Right lung (tissue), 10 donors: ENCODE measurements at places on chromosomes 7 and 10. TPM values are rescaled to one million over a fixed set of nuclear protein-coding genes. Genes with fewer than 3 reads are reported as not detected.
A peak's percentile ranks its signal among the peaks of the same experiment; 100 is the strongest.

NACAD gene
- 10.3 TPM for polyA plus RNA-seq

LIPA gene
- polyA plus RNA-seq, result 62.6 TPM

ATRNL1 gene
- 4.4 TPM for polyA plus RNA-seq

RNF133 gene
- 0.54 TPM for polyA plus RNA-seq

CSTF2T gene
- polyA plus RNA-seq, result 31.7 TPM

OR2A42 gene
- polyA plus RNA-seq, result 5.2 TPM

ALDH18A1 gene
- 63.3 TPM for polyA plus RNA-seq

EEPD1 gene
- polyA plus RNA-seq, result 13.8 TPM

DNA sequence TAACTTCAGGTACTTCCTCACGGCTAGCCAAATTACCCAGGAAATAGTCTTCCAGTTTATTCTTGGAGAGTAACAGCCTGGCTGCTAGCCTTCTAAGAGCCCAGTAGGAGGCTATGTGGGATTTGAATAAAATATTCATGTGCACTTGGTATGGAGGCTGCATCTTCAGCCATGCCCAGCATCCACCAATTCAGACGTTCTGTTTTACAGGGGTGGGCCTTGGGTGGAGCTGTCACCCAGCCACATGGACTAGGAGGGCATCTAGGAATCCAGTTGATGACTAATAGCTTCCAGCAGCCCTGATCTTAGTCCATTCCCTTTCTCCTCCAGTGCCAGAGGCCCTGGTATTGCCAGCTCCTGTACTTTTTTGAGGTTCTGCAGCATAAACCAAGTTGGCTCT, 66.3 kb upstream of the ZRANB1 start:
- no peak for DNase-seq

DNA sequence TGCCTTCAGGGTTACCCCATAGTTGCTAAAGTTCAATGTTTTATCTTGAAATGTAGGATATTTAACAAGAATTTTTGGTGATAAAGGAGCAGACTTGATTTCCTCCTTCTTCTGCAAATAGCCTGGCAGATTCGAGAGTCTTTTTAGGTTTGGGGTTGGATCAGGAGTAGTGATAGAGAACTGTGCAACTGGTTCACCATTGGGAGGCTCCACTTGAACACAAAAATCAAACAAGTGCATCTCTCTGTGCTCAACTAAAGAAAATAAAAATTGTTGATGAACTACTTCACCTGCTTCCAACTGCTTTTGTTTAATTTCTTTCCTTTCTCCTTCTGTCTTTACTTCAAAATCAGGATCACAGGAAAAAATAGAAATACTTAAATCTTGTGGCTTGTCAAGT, 58.5 kb downstream of the MACC1 start:
- DNase-seq, result no peak

GRCh38 chr10:49187950-49188761, at the start of gene TMEM273:
Gene TMEM273 (minus strand): TSS chr10:49188391. CDS start chr10:49188336, 55 bp downstream.
- DNase-seq, result no peak

- no peak for DNase-seq
These were observed 83.7 kb upstream of the DUSP5 start for GRCh38 chr10:110413903-110414547.

DNA sequence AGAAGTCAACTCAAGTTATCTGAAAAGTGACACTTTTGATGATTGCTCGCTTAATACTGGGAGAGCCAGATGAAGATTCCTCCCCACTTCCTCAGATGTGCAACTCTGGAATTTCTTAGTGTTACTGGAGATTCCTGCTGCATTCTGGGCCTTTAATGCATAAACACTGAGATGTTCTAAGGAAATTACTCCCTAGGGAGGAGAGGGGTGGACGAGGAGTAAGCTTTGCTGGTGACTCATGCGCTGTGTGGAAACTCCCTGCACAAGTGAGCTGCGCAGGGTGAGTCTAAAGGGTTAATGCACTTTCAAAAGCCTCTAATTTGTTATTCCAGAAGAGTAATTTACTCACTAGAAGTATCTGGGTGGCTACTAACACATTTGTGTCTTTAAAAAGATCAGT, 46.3 kb downstream of the EGFR start:
- no peak for DNase-seq

DNA sequence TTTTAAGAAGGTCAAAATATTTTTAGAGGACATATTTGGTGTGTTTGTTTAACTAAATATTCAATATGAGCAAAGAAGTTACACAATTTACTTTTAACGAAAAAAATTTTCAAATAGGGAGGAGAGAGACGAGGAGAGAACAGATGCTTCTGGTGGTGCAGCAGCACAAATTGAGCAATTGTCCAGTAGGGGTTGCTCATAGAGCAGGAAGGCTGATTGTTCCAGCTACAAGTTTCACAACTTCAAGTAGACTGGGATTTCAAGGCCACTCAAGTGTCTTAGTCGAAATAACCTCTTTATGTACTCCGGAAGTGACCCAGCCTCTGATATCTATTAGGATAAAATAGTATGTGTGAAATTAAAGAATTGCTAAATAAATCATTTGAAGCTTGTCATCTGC, 197.9 kb downstream of the HDAC9 start:
- peak; percentile 19 for DNase-seq

GRCh38 chr10:72793752-72794151, 99.8 kb upstream of the OIT3 start:
- DNase-seq, result no peak

- DNase-seq, result no peak
These were observed 5.3 kb upstream of the MYOZ1 start for GRCh38 chr10:73646598-73647041.

GRCh38 chr10:78250313-78251015, 216.8 kb downstream of the RPS24 start:
- no peak for DNase-seq

DNA sequence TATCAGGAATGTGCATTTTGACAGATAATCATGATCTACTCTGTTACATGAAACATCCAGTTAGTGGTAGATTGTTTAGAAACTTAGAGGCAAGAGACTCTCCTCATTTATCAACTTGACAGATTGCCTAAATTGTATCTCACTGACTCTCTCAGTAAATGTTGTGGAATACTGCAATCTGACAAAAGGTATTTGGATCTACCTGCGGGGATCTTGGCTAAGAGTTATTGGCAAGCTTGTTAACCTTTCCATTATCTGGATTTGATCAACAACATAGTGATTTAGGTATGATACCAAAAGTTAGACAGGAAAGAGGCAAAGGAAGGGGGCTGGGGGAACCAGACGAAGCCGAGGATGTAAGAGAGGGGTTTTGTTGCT, 2.0 kb downstream of the VSTM2A start:
- no peak for DNase-seq

DNA sequence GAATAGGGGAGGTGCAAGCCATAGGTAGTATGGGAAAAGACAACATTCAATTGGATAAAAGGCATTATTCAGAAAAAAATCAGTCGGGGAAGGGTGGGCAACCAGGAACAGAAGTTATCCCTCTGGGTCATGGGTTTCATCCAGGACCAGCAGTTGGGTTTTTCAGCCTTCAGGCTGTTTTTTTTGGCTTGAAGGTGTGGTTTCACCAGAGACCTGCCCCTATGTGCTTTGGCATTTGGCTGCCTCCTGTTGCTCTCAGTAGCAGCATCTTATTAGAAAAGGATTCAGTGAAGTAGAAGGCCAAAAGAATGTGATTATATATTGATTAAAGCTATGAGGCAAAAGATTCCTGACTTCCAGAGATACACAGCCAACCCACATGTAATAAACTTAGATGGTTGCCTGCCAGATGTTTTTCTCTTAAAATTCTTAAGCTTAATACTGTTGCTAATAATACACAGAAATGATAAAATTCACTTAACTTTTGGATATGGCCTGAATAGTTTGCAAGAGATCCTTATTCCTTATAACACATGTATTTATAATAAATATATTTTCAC, 251.7 kb upstream of the CSTF2T start:
- no peak for DNase-seq

DNA sequence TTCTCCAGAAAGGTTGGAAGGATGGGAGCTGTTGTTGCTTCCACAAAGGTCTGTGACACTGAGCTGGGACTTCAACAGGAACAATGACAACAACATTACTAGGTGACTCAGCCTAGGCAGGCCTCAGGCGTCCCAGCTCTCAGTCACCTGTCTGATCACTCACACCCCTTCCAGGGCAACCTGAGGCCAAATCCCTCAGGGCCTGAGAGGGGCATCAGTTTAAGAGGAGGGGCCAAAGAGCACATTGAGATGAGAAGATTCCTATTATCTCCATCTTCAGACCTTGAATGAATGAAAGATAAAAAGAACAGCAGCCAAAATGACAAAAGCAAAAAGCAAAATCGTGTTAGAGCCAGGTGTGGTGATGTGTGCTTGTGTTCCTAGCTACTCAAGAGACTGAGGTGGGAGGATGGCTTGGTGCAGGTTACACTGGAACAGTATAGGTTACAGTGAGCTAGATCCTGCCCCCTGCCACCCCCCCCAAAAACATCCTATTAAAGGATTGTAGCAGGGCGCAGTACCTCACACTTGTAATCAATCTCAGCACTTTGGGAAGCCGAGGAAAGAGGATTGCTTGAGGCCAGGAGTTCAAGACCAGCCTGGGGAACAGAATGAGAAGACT, at the start of gene ATG9B:
Gene ATG9B (minus strand): TSS at position 60 of the 622 bp plus-strand sequence. CDS start 71 bp downstream, outside the sequence.
- DNase-seq, result no peak

- no peak for DNase-seq
These were observed 628.8 kb downstream of the SUGCT start for GRCh38 chr7:40763319-40764287.

DNA sequence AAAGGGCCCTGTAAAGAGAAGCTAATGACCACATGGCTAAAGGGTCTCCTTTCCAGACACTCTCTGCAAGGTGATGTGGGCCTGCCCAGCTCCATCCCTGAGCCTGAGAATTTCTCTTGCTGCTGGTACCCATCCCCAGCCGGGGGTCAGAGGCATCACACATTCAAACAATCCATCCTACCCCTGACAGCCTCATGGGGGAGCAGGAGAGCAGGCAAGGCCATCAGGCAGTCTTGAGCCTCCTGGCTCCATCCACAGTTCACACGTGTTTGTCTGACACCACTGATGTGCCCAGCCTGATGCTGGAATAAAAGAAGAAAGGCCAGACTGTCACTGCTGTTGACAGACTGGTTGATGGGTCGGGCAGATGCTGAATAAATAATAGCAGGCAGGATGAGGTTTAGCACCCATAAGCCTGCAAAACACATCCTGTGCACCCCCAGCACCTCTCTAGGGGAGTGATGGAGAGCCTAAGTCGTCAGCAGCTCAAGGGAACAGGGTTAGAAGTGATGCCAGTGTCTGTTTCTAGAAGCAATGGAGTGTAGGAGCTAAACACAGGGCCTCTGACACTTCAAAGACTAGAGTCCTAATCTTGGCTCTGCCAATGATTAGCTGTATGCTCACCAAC, 43.5 kb downstream of the TLL2 start:
- no peak for DNase-seq
